ENCODE measurements at places on chromosomes 11 and 22. TPM values are rescaled to one million over a fixed set of nuclear protein-coding genes. Genes with fewer than 3 reads are reported as not detected.

DNA sequence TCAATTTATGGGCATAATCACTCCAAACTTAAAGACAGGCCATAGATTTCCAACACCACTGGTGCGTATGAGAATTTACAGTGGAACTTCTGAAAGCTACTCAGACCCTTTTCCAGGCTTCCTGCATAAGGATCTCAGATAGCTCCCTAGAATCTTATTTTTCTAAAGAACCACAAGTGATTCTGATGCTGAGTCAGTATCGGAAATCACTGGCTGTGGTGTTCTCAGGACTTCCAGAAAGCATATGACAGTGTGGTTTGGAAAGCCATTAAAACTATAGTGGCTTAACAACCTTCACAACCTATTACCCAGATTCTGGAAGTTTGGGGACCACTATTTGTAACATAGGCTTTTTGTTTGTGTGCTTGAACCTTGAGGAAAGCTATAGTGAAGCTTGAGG lies 756.0 kb downstream of the DLG2 start:
- H3K4me3 ChIP-seq: no peak overlapping the region
- no peak for DNase-seq
- H3K27ac ChIP-seq: no peak overlapping the region
- H3K4me1 ChIP-seq: no peaks in the 10 kb centered on the region

GRCh38 chr11:84965484-84965883 lies 661.7 kb downstream of the DLG2 start:
- H3K4me1 ChIP-seq: no peaks in the 10 kb centered on the region
- DNase-seq: no peak
- no peaks in the 10 kb centered on the region for H3K27me3 ChIP-seq
- H3K4me3 ChIP-seq: no peak overlapping the region
- no peaks in the 10 kb centered on the region for H3K36me3 ChIP-seq

DNA sequence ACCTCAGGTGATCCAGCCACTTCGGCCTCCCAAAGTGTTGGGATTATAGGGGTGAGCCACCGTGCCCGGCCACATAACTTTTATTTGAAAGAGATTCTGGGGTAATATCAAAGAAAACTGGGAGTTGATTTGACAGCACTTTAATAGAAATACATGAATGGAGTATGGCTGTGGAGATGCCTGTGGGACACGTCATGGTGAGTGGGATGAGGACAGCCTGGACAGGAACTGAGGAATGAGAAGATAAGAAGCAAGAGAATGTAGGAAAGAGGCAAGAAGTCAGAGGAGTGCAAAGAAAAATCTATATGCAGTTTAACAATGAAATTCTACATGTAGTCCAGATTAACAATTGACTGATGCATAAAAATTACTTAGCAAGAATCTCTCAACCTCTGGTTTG lies 31.0 kb downstream of the SLC22A6 start:
- H3K36me3 ChIP-seq: no peaks in the 10 kb centered on the region
- no peaks in the 10 kb centered on the region for H3K27me3 ChIP-seq
- no peaks in the 10 kb centered on the region for H3K4me1 ChIP-seq
- H3K4me3 ChIP-seq: no peak overlapping the region
- no peak overlapping the region for H3K27ac ChIP-seq

- no peak for DNase-seq
- H3K27me3 ChIP-seq: no peaks in the 10 kb centered on the region
- H3K36me3 ChIP-seq: no peaks in the 10 kb centered on the region
- no peak overlapping the region for H3K4me3 ChIP-seq
- no peak overlapping the region for H3K27ac ChIP-seq
These were observed 14.0 kb upstream of the GDPD5 start for GRCh38 chr11:75539459-75540334.

GRCh38 chr11:43987384-43988039 lies 45.1 kb downstream of the C11orf96 start:
- no peak for DNase-seq
- H3K27ac ChIP-seq: peak overlapping the region; percentile 63
- H3K4me1 ChIP-seq: peaks cover 16% of the 10 kb centered on the region
- H3K4me3 ChIP-seq: no peak overlapping the region
- no peaks in the 10 kb centered on the region for H3K36me3 ChIP-seq

DNA sequence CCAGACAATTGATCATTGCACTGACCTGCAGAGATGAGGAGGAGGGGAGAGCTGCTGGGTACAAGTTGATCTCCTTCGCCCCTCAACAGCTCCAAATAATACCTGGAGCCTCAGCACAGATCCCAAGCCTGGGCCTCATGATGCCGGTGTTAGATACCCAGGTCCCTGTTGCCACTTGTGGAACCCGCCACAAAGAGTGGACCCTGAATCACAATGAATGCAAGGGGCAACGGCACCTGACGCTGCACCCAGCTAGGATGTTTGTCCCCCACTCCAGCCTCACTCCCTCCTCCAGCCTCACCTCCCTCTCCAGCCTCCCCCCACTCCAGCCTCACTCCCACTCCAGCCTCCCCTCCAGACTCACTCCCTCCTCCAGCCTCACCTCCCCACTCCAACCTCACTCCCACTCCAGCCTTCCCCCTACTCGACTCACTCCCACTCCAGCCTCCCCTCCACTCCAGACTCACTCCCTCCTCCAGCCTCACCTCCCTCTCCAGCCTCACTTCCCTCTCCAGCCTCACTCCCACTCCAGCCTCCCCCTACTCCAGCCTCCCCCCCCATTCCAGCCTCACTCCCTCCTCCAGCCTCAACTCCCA lies 879.0 kb downstream of the BRD1 start:
- DNase-seq: peak; percentile 14

DNA sequence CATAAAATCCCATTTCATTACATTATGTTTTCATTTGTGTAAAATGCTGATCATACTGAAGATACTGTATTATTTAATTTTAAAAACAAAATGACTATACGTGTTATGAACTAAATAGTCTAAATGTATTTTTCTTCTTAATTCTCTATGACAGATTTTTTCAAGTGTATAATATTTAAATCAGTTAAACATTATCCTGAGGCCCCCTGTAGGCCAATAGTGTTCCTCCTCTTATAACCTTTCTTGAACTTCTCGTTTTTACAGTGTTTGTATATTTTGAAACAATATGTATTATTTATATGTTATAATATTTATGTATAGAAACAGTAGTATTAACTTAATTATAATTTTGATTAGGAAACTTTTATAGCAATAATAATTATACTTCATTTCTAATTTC lies 151.1 kb upstream of the CHORDC1 start:
- no peaks in the 10 kb centered on the region for H3K27me3 ChIP-seq
- no peak for DNase-seq
- H3K27ac ChIP-seq: no peak overlapping the region
- H3K4me1 ChIP-seq: no peaks in the 10 kb centered on the region
- no peak overlapping the region for H3K4me3 ChIP-seq

GRCh38 chr11:15810082-15810481 lies 546.3 kb downstream of the SOX6 start:
- no peak overlapping the region for H3K27ac ChIP-seq
- no peak for DNase-seq
- H3K36me3 ChIP-seq: no peaks in the 10 kb centered on the region
- no peaks in the 10 kb centered on the region for H3K4me1 ChIP-seq

- H3K36me3 ChIP-seq: no peaks in the 10 kb centered on the region
- H3K27me3 ChIP-seq: no peaks in the 10 kb centered on the region
- H3K4me3 ChIP-seq: no peak overlapping the region
- no peaks in the 10 kb centered on the region for H3K4me1 ChIP-seq
These were observed 62.5 kb upstream of the GNAZ start for GRCh38 chr22:23007823-23008222.

- DNase-seq: no peak
- H3K4me3 ChIP-seq: no peak overlapping the region
- H3K27ac ChIP-seq: no peak overlapping the region
- H3K27me3 ChIP-seq: no peaks in the 10 kb centered on the region
These were observed 60.2 kb upstream of the WNT11 start for GRCh38 chr11:76266286-76267100.

DNA sequence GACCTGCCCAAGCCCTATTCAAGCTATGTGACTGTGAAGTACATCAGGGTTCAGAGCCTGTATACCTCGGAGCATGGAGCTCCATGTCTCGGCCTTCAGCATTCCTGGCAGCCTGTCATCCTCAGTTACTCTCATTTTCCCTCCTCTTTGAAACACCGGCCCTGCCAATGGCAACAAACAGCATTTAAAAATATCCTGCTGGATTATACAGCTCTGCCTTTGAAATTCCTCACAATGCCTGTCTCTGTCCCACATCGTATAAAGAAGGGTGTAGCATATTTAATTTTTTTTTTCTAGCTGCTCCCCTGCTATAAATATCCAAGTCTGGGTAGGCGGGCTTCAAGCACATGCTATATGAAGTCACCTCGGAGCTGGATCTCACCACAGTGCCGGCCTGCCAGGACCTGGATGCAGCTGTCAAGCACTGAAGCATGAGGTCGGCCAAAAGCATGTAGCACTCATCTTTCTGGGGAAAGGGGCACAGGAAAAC lies 11.8 kb downstream of the ABTB2 start:
- H3K4me3 ChIP-seq: no peak overlapping the region
- H3K36me3 ChIP-seq: no peaks in the 10 kb centered on the region
- peak overlapping the region; percentile 89 for H3K27ac ChIP-seq
- DNase-seq: no peak
- H3K27me3 ChIP-seq: no peaks in the 10 kb centered on the region

- no peak overlapping the region for H3K4me3 ChIP-seq
- H3K4me1 ChIP-seq: no peaks in the 10 kb centered on the region
- H3K27me3 ChIP-seq: no peaks in the 10 kb centered on the region
- no peak overlapping the region for H3K27ac ChIP-seq
- DNase-seq: no peak
These were observed 84.0 kb downstream of the SLC36A4 start for GRCh38 chr11:93113824-93114223.

GRCh38 chr11:65716302-65716701 lies 4.2 kb downstream of the KAT5 start:
- H3K27me3 ChIP-seq: no peaks in the 10 kb centered on the region
- no peak for DNase-seq
- H3K4me1 ChIP-seq: peaks cover 26% of the 10 kb centered on the region
- H3K4me3 ChIP-seq: no peak overlapping the region

GRCh38 chr22:25139062-25139461 lies 60.6 kb upstream of the CRYBB3 start:
- H3K36me3 ChIP-seq: no peaks in the 10 kb centered on the region
- peaks cover 3% of the 10 kb centered on the region for H3K4me1 ChIP-seq
- no peak for DNase-seq
- H3K4me3 ChIP-seq: no peak overlapping the region

GRCh38 chr11:61571337-61571736 lies 9.5 kb downstream of the SYT7 start:
- no peak for DNase-seq
- H3K4me1 ChIP-seq: peaks cover 5% of the 10 kb centered on the region
- no peaks in the 10 kb centered on the region for H3K36me3 ChIP-seq

DNA sequence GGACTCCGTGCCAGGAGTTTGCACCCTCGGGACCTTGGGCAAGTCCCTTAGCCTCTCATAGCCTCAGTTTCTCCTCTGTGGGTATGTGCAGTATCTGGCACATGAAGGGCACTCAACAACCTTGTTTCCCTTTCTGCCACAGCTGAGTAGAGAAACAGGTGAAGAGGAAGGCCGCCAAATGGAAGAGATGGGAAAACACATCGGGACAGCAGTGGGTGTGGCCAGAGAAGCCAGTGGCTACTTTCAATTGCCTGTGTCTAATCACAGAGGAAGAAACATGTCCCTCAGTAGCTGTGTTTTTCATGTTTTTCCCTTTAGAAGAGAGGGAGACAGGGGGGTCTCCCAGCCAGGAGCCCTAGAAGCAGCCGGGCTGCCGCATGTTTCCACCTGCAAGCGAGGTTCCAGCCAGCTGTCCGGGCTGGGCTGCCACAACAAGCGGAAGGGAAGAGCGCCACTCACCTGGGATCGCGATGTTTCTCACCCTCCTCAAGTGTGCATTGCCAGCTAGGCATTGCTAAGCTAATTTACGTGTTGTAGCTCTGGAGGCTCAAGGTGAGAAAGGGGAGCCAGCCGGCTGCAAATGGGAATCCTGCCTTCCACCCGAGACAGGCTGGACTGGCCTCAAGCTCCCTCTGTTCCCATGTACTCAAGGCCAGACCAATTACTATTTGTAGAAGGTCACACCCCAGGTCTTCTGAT lies 16.7 kb downstream of the ASPHD2 start:
- H3K4me3 ChIP-seq: no peak overlapping the region
- H3K4me1 ChIP-seq: no peaks in the 10 kb centered on the region
- no peak overlapping the region for H3K27ac ChIP-seq
- peaks cover under 1% of the 10 kb centered on the region for H3K36me3 ChIP-seq

GRCh38 chr22:24231706-24232105 lies 13.2 kb downstream of the GGT5 start:
- DNase-seq: no peak
- H3K36me3 ChIP-seq: no peaks in the 10 kb centered on the region
- no peak overlapping the region for H3K4me3 ChIP-seq
- no peaks in the 10 kb centered on the region for H3K4me1 ChIP-seq
- no peak overlapping the region for H3K27ac ChIP-seq

- no peaks in the 10 kb centered on the region for H3K36me3 ChIP-seq
- no peak overlapping the region for H3K27ac ChIP-seq
- H3K4me3 ChIP-seq: no peak overlapping the region
- H3K4me1 ChIP-seq: no peaks in the 10 kb centered on the region
These were observed 81.3 kb downstream of the CLPB start for GRCh38 chr11:72352859-72353551.

The MAPK8IP1 gene
- total RNA-seq: 1.8 TPM

The INS gene
- total RNA-seq: not detected

The SMARCB1 gene
- 15.1 TPM for total RNA-seq

The TUBA8 gene
- total RNA-seq: 0.84 TPM

The GSTP1 gene
- total RNA-seq: 25.6 TPM

The KREMEN1 gene
- total RNA-seq: 22.6 TPM

The CLCF1 gene
- 0.23 TPM for total RNA-seq

The OR52L1 gene
- total RNA-seq: 0.08 TPM

The SLN gene
- total RNA-seq: not detected

The VWA5A gene
- total RNA-seq: 5.7 TPM
